ENCODE measurements at places on chromosomes 2 and 18.

DNA sequence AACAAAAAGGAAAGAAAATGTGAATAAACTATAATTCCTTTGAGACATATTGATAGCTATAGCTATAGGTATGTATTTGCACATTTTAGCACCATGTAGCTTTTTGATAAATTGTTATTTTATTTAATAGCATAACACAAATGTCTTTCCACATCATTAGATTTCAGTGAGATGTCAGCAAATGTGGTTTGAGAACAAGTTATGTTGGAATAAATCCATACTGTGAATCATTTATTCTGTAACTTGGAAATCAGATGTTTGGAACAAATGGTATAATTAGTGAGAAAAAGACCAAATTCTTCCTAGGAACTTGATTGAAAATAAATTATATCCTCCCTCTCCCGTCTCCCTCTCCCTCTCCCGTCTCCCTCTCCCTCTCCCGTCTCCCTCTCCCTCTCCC lies 62.8 kb downstream of the NABP1 start:
- DNase-seq: no peak

DNA sequence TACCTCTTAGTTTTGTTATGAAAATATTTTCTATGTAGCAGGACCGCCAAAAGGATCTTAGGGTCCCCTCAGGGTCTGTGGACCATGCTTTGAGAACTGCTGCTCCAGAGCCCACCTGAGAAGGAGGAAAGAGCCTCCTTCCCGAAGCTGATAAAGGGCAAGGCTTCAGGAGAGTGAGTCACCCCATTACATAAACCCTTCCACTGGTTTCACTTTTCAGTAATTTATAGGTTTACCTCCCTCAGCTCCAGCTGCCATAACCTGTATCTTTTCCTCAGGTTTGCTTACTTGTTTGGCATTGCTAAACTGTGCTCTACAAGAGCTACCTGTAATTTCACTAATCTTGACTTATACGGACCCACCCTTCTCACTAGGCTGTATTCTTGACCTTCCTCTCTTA lies 6.6 kb downstream of the TTLL4 start:
- DNase-seq: no peak

DNA sequence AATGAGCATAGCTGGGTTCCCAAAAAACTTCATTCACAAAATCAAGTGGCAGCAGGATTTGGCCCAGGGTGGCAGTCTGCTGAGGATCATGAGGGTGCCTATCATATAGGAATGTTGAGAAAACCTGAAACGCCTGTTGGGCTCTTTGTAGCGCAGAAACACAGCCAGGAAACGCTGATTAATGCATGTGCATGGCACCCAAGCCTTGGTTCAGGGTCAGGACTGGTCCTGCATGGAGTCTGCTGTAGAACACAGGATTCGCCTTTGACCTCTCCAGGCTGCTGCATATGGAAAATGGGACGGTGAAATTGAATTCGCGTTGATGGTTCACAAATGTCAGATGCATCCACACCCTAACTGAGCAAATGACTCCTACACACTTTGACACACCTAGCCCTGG lies 227.9 kb upstream of the COPS8 start:
- no peak for DNase-seq

- DNase-seq: no peak
These were observed 1237.8 kb downstream of the SUCLG1 start for GRCh38 chr2:83221258-83221657.

- DNase-seq: no peak
These were observed 245.1 kb downstream of the NEDD4L start for GRCh38 chr18:58288921-58289797.

DNA sequence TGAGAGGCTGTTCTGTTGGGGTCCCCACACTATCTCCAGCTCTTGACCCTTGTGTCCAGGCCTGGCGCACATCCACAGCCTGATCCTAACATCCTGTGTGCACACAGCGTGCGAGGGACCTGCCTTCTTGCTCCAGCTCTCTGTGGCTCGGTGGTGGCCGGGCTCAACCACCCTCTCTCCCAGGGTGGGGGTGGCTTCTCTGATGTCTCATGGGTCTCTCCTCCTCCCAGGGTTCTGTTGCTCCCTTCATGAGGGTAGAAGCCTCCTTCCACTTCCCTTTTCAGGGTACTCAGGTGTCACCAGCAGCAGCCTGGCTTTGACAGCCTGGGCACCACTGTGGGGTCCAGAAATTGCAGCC lies 196.9 kb upstream of the RAB6C start:
- DNase-seq: no peak

- DNase-seq: no peak
These were observed 120.5 kb upstream of the CXCR4 start for GRCh38 chr2:136238286-136239078.

DNA sequence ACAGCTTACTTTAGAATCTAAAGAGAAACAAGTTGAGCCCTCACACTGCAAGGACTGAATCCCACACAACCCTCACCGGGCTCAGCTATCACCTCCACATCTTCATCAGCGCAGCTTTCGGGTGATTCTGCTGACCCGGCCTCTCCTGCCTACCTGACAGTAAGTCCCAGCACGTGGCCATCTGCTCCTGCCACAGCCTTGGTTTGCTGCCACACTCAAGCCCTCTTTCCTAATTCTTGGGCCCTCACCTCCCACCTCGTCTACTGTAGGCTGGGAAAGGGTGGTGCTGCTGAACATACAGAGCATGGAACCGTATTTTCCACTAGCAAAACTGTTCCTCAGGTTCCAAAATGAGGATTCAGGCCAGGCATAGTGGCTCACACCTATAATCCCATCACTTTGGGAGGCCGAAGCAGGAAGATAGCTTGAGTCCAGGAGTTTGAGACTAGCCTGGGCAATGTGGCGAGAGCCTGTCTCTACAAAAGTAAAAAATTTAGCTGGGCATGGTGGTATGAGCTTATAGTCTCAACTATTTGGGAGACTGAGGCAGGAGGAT lies 55.3 kb upstream of the HAAO start:
- DNase-seq: no peak

GRCh38 chr2:102273619-102274211 lies 37.6 kb upstream of the IL1RL1 start:
- DNase-seq: no peak

- no peak for DNase-seq
These were observed 294.3 kb downstream of the KCNJ3 start for GRCh38 chr2:154992826-154993225.

- DNase-seq: no peak
These were observed 611.4 kb upstream of the HS6ST1 start for GRCh38 chr2:128930101-128930500.

DNA sequence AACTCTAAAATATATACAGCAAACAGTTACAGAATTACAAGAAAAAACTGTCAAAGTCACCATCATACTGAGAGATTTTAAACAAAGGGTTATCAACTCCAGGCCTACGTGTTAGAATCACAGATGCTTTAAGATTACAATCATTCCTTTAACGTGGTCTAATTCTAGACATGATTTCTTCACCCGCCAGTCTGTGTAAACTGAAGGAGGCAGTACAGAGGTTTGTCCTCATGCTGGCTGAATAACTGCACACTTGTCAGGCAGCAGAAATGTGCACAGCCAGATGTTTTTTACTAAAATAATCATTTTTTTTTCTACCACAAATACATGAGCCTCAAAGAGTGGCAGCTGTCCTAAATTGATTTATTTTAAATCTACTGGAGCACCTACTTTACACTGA lies 15.5 kb upstream of the NEURL3 start:
- DNase-seq: no peak

GRCh38 chr2:81324046-81324445 lies 1019.5 kb upstream of the LRRTM1 start:
- DNase-seq: no peak

DNA sequence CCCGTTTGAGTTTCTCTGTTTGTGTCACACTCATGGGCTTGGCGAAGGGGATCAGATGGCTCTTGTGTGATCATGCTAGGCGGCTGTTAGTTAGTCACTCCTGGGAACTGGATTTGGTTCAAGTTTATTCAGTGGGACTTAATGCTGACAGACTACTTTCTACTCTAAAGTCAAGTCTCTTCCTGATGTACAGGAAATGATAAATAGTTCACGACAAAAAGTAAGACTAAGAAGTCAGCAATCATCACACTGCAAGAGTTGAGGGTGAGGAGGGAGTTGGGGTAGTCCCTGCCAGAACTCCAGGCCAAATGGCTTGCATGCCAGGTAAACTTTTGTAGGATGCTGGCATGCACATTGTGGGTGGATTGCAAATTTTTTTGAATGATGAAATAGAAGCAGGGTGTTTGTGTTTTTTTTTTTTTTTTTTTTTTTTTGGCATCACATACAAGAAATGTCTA lies 25.1 kb upstream of the CCL20 start:
- no peak for DNase-seq

DNA sequence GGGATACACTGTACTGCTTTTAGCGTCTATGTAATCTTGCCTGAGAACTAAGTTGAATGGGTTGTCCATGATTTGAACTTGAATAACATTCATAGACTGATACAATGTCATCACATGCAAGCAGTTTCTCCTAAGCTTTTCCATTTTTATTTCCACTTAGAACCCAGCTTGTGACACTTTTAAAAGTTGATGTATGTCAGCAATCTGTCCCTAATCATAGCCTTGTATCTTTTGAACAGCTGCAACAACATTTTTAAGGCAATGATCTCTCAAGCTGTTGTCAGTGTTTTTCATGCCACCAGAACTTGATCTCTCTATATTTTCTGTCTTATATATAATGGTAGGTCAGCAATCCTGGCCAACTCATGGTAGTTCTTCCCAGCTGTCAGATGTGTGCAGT lies 185.0 kb downstream of the DOK6 start:
- no peak for DNase-seq

GRCh38 chr2:37653805-37654378 lies 17.6 kb downstream of the CDC42EP3 start:
- DNase-seq: no peak

GRCh38 chr2:55500025-55500424 lies 19.5 kb upstream of the CFAP36 start:
- DNase-seq: no peak

- DNase-seq: no peak
These were observed 9.6 kb upstream of the GIGYF2 start for GRCh38 chr2:232687382-232688160.

DNA sequence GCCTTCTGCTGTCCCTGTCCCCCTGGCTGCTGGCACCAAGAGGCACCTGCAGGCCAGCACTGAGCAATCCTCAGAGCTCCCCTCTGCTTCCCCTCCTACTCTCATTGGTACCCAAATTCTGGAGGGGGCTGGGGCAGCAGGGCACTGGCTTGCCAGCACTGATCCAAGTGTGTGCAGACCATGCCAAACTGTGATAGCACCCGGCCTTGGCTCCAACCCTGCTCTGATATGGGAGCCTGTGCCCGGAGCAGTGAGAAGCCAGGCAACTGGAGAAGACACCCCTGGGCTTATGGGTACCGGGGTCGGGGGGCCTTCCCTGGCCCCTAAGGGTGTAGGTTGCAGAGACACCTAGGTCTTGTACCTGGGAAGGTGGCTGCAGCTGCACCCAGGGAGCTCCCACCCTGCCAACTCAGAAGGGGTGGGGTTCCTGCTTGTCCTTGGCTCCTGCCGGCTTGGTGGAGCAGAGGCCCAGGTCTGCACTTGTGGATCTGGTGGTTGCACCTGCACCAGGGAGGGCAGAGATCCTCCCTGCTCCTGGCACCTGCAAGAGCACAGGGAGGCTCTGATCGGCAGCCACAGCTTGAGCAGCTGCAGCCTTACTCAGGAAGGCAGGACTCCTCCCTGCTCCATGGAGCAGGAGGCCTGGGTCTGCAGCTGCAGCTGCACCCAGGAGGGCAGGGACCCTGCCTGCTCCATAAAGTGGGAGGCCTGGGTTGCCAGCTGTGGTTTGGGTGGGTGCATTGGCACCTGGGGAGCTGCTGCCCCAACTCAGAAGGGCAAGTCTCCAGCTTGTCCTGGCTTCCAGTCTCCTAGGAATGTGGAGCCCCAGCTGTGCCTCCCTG lies 96.3 kb downstream of the BCL2L11 start:
- no peak for DNase-seq

- no peak for DNase-seq
These were observed 81.6 kb upstream of the NFU1 start for GRCh38 chr2:69518841-69519240.

GRCh38 chr18:69484699-69485396 lies 84.2 kb downstream of the DOK6 start:
- no peak for DNase-seq

GRCh38 chr2:234841321-234842015 lies 110.3 kb upstream of the SH3BP4 start:
- no peak for DNase-seq

GRCh38 chr2:110876167-110876999 lies 144.0 kb downstream of the ACOXL start:
- DNase-seq: no peak

- DNase-seq: no peak
These were observed 36.1 kb upstream of the TMEM178A start for GRCh38 chr2:39629646-39630045.

DNA sequence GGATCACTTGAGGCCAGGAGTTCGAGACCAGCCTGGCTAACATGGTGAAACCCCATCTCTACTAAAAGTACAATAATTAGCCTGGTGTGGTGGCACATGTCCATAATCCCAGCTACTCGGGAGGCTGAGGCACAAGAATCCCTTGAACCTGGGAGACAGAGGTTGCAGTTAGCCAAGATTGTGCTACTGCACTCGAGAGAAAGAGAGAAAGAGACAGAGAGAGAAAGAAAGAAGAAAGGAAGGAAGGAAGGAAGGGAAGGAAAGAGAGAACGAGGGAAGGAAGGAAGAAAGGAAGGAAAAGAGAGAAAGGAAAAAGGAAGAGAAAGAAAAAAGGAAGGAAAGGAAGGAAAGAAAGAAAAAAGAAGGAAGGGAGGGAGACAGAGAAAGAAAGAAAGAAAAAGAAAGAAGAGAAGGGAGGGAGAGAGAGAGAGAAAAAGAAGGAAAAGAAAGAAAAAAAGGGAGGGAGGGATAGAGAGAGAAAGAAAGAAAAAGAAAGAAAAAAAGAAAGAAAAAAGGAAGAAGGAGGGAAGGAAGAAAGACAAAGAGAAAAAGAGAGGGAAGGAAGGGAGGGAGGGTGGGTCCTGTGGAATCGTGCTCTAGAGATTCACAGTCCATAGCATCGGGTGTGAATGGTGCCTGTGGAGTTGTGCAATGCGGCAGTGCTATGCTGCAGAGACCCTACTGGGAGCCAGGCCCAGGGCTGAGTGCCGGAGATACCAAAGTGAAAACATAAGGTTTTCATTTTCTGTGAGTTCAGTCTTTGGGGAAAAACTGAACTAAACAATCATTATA lies 4.6 kb upstream of the SDC1 start:
- no peak for DNase-seq

DNA sequence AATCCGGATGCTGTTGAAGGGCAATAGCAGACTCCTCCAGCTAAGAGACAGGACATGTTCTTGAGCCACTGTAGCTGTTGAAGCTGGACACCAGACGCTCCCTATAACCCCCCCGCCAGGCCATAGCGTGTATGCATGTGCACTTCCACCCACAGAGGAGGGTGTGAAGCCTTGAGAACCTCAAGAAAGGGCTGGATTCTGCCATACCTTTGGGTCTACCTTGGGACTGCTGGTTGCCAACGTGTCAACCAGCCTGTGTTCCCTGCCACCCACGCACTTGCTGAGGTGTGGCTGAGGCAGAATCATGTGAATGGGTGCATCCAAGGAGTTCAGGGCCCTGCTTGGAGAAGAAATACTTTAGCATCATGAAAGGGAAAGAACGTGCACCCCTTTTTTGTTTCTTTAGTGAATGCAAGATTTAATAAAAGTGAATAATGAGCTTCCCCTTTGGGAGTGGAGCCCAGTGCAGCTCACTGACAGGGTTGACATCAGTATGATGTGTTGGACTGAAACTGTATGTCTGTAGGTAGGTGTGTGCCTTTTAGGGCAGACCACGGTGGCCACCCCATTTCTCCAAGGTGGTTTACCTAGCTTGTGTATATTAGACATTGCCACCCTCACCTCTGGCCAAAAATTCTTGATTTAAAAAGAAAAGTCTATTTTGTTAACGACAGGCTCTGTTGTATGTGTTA lies 198.3 kb downstream of the MGAT5 start:
- no peak for DNase-seq
